Activated CD8-positive, alpha-beta T cell treated with anti-CD3 and anti-CD28 coated beads, Interleukin-2, amount 10 ng/mL, durations not matched to agents 7 days and 5 days (primary cell): ENCODE measurements at places on chromosomes 5 and 9.

DNA sequence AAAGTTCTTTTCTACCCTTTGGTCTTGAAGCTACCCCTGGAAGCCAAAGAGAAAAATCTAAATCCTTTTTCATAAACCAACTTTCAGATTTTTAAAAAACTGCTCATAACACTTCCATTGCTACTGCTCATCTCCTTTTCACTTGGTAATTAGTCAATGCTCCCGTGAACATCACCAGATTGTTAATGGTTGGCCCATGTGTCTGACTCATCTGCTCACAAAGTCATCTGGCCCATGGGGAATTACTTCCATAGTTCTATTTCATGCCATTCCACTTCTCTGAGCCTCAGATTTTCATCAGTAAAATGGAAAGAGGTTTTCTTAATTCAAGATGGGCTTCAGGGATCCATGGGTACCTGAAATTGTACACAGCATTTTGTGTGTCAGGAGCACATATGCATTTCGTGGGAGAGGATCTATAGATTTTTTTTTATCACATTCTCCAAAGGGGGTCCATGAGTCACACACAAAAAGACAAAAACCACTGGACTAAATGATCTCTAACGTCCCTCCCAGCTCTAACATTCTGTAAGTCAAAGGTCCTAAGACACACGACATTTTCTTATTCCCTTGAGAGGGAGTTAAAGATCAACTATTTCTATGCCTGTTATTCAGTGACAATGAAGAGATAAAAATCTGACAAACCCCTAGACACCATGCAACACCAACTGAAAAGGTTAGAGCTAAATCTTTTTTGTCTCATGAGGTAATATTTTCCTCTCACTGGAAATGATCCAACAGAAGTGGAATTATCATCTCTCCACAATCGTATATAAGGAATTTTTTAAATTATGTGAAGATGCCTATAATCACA, 75.4 kb downstream of the TEX10 start:
- DNase-seq: no peak

DNA sequence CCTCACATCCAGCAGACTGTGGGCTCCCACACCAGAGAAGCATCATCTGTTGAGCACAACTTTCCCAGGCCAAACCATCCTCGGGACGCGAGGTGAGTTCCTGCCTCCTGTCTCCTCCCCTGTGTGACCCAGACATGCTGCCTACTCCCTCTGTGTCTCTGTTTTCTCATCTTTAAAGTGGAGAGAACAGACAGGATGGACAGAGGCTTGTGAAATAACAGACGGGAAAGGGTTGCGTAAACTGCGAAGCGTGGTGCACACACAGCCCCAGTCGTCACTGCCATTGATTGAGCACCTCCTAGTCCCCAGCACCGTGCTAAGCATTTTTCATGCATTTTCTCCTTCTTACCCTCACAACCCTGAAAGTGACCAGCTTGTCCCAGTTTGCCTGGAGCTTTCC, 52.1 kb upstream of the LMX1B start:
- DNase-seq: no peak

DNA sequence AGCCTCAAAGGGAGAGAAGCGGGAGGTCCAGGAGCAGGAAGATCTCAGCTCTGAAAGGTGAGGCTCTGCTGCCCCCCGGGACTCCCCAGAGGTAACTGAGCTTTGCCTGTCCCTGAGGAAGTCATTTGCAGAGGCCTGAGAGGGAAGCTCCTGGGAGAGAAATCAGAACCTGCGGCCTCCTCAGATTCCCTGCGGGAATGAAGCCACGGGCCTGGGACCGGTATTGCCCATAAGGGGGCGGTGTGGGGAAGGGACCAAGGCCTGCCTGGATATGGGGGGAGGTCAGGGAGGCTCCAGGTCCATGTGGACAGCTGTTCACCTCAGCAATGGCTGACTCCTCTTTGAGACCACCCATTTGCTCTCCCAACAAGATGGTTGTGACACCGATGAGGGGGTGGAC, 1.3 kb downstream of the SPATA31E1 start:
- DNase-seq: no peak

DNA sequence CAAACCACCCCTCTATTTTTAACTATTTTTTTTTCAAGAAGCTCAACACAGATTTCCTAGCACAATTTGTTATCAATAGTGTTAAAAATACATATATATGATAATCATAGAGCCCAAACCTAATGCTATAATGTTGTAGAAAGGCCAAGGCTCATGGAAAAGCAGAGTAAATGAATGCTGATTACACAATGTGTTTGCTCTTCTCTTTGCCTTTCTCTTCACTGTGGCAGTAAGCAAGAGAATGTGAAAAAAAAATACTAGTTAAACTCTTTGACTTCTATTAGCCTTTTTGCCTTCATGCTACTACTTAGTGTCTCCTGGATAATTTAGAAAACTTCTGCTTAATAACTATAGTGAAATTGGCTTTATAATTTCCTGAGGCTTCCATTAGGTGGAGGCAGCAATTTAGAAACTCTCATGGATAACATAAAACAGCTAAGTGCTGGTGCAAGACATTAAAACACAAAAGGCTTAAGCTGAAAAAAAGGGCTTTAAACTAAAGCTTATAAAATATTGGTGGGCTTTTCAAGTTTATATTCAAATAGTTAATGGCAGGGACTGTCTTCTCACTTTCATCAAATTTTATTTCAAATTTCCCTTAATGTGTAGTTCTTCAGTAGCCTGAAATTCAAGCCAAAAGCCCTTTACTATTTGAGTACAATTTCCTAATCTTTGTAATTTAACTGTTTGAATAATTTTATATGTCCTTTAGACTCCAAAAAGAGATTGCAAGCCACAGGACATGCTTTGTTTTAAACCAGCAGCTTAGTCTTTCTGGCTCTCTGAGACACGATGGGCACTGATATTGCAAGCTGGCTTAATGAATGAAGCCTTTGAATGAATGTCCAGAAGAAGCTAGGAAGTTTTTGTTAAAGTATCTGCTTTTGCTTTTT, 2031.8 kb upstream of the CDH6 start:
- no peak for DNase-seq

GRCh38 chr5:82295959-82296531, 17.9 kb upstream of the RPS23 start:
- DNase-seq: no peak

GRCh38 chr5:159515909-159516415, 185.7 kb upstream of the IL12B start:
- DNase-seq: peak; percentile 80

GRCh38 chr5:172881691-172882370, 47.8 kb downstream of the ERGIC1 start:
- DNase-seq: peak; percentile 25

DNA sequence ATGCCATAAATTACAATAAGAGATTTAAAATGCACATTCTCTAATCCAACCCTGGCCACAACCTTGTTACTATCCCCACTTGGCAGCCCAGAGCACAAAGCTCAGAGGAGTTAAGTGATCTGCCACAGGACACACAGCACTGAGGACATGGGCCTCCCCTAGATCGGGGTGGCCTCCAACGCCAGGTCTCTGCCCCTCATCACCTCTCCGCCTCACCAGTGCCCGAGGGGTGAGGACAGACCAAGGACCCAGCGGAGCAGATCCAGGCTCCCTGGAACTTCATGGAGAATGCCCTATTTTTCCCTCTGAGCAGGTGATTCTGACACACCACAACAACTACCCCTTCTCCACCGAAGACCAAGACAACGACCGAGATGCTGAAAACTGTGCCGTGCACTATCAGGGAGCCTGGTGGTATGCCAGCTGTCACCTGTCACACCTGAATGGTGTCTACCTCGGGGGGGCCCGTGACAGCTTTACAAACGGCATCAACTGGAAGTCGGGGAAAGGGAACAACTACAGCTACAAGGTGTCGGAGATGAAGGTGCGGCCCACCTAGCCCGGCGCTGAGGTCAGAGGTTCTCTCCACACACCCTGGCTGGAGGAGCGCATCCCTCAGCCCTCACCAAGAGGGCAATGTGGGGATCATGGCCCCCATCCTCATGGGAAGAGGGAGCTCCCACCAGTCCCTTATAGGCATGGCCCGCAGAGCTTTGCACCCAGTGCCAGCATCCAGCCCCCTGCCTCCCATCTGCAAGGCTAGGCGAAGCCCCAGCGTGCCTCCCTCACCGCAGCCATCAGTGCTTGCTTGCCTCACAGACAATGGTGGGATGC, 12.5 kb upstream of the FCN2 start:
- DNase-seq: no peak

DNA sequence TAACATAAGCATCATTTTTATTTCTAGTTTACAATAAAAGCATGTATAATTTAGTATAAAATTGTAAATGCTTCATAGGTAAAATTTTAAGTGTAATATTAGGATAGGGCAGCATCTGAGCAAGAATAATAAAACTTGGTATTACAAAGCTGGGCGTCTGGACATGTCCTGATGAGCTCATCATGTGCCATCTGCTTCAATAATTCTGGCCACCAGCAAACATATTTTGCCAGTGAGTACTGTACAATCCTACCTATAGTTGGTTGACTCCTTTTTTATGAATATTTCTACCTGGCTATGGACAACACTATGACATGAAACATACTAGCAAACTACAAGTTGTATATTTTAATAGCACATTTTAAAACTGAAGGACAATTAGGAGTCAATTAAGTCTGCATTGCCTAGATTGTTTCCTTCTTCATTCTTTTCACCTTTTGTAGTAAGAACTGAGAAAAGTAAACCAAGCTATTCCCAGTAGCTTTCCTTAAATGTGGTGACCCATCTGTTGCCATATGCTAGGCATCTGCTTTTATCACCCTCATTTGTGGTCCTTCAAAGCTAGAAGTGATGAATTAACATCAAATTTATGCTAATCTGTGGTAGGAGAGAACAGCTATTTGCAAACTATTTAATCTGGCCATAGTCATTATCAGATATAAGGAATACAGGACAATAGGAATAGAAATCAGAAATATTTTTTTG, 23.4 kb downstream of the LURAP1L start:
- no peak for DNase-seq

DNA sequence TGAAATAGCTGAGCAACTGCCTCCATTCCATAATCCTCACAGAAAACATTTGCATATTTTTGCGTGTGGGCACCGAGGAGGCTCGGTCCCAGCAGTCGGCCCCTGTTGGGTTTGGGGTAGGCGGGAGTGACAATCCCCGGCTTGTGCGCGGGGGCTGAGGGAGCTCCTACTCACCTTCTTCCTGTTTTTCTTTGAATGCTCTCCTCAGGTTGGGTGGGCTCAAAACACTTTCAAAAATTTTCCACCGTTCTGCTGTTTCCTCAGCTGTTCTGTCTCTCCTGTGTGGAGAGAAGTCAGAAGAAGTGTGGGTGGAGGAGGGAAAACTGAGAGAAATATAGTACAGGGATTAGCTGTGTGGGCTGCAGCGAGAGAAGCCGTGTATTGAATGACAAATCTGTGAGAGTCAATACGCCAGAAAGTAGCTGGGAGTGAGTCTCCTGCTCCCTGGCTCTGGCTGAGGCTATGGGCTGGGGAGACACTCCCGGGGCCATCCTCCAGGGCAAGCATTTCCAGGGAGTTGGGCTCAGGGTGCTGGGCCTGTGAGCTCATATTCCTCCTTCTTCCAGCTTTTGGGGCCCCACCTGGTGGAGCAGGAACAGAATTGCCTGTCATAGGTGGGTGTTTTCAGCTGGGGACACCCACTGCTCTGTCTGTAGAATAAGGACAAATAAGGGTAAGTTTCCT, 84.7 kb downstream of the CMYA5 start:
- DNase-seq: peak; percentile 44
